ENCODE measurements at places on chromosomes 6 and 20.

GRCh38 chr6:152636021-152636608 lies 1.0 kb downstream of the SYNE1 start:
- peak; percentile 67 for DNase-seq

DNA sequence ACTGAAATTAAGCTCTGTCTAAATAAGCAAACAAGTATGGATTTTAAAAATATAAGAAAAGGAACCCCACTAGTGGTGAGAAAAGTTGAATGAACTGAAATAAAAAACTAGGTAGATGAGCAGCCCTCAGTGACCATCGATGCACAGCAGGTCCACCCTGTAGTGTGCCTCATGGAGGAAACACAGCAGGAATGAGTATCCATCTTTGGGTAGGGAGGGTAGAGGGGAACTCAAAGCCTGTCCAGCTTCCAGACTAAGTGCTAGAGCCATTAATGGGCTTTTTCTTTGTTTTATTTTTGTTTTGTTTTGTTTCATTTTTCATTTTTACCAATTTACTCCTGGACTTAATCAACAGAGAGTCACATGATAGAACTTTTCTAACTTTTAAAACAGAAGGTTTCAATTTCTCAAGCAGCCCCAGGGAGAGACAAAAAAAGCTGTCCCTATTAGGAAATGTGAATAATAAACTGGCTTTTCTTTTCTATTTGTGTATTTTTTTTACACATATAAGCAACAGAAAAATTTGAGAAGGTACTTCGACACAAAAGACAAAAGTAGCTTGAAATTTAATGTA lies 700.6 kb downstream of the HACE1 start:
- no peak for DNase-seq

- peak; percentile 42 for DNase-seq
Observed at GRCh38 chr6:167787896-167788562, 38.7 kb upstream of the AFDN start.

DNA sequence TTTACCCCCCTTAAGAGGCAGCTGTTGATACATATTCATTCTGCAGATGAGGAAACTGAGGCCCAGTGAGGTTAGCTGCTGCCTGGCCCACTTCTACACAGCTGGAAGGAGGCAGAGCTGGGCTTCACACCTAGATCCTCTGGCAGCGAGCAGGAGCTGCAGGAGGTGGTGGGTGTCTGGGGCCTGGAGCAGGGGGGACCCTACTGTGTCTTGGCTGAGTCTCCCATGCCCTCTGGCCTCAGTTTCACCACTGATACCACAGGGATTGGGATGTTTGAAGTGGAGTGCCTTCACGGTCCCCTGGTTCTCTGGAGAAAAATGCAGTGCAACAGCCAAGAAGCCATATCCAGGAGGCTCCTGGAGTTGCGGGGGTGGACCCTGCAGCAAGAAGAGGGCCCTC lies 8.2 kb upstream of the BPIFA2 start:
- peak; percentile 22 for DNase-seq

DNA sequence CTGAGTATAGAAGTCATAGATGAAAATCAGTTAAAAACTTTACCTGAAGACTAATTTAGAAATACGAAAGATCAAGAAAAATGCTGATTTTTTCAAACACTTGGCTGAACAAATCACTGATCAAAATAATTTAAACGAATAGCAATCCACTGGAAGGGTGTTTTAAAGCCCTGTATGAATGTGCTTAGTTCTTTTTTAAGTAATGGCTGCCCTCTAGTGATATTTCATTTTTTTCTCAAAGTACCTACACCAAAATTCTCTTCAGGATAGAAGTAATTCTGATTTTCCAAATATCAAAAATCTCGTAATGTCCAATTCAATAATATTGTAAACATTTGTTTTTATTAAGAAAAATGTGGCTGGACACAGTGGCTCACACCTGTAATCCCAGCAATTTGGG lies 32.5 kb downstream of the AKAP7 start:
- DNase-seq, result no peak

- DNase-seq, result peak; percentile 82
Observed at GRCh38 chr6:166736634-166737033, 109.6 kb upstream of the RPS6KA2 start.

DNA sequence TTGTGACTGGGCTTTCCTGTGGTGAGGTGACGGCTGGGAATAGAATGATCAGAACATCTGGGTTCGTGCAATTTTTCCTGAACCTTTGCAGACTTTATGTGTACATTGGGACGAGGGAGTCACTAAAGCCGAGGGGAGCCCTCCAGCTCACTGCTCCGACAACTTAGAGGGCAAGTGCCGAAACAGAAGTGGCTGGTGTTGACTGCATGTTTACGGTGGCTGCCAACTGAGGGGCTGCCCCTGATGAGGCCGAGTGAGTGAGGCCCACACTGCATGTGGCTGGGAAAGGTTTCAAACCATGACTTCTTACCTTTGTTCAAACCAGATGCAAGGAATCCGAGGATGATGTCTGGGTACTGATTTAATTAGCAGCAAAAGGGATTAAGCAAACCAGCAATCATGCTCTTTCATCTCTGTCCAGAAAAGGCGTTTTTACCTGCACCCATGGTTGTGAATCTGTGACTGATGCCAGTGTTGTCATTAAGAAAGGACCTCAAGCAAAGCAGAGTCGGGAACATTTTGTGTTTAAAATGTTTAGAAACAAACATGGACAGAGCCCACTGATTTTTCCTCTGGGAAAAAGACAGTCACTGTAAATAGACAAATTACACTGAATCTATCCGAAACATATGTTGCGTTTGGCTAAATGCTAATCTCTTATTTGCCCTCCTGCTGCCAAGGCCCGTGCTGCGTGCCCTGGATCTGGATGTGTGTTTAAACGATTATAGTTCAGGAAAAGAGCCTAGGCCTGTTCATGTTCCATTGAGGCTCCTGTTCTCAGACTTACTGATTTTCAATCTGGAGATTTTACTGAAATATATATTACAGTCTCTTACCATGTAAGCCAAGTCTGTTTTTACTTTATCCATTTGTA lies 105.1 kb downstream of the UST start:
- no peak for DNase-seq

DNA sequence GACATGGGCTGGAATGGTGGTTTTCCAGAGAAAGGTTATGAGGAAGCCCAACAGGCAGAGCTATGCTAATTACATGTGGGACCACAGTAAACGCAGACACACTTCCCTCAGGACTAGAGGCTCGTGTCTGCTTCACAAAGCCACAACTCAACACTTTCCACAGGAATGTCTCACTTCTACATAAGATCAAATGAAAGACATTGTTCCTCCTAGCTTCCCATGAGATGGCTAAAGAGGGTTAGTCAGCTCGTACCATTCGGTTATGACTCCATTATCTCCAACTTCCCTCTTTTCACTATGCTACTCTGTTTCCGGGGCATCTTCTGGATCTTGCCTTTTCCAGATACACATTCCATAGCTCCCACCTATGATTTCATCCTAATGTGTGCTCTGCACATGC lies 29.1 kb upstream of the ZC3H12D start:
- DNase-seq, result peak; percentile 87

DNA sequence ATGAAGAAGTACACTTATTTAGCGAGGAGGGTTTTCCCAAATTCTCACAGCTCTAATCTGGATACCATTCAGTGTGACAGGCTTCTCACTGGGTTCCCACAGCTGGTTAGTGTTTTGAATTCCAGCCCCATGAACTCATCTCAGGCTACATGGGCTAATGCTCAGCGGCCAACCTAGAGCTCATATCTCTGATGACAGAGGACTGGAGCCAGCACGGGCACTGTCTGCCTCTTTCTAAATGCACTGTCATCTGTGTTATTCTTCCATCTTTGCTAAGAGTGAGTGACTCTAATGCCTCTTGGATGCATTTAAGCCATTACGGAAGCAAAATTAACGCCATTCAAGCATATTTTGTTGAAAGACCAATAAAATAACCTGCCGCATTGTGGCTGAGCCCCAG lies 308.9 kb upstream of the JAG1 start:
- peak; percentile 94 for DNase-seq

- DNase-seq, result no peak
Observed at GRCh38 chr20:13736436-13737191, 48.1 kb downstream of the ESF1 start.

- DNase-seq, result peak; percentile 46
Observed at GRCh38 chr20:57476084-57476526, 48.8 kb downstream of the CTCFL start.

- DNase-seq, result no peak
Observed at GRCh38 chr20:40080041-40080652, 608.9 kb downstream of the MAFB start.

DNA sequence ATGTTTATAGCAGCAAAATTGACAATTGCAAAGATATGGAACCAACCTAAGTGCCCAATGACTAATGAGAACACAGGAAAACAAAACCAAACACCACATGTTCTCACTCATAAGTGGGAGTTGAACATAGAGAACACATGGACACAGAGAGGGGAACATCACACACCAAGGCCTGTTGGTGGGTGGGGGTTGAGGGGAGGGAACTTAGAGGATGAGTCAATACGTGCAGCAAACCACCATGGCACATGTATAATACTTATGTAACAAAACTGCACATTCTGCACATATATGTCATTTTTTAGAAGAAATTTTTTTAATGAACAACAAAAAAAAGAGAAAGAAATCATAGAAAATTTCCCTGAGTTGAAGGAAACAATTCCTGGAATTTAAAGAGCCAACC lies 3.9 kb downstream of the EPM2A start:
- no peak for DNase-seq

DNA sequence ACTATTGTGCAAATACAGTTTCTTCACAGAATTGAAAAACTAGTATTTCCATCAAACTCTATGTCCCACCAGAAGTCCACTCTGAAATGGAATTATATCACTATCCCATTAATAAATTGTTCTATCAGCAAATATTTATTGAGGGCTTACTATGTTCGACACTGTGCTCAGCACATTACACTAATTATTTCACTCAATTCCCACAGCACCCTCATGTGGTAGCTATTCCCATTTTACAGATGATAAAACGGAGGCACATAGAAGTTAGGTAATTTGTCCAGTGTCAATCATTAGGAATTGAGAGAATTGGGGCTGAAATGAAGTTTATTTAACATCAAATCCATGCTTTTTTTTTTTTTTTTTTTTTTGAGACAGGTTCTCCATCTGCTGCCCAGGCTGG lies 52.5 kb downstream of the MKKS start:
- DNase-seq, result no peak

DNA sequence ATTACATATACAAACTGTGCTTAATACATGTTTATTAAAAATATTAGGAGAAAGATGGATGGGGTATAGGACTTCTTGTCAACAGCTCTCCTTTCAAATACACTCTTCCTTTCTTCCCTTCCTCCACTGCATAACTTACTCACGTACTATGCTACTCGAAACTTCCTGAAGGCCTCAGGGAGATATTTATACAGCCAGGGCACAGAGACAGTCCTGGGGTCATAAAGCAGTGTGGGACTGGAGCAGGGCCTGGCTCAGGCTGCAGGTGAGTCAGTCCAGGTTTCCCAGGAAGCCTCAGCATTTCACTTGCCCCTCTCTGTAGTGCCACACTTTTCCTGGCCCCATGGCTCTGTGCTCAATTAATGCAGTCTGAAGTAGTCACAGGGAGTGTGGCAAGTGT lies 157.0 kb downstream of the UBE3D start:
- peak; percentile 91 for DNase-seq

- DNase-seq, result no peak
Observed at GRCh38 chr6:16472349-16473069, 234.1 kb downstream of the GMPR start.

- peak; percentile 51 for DNase-seq
Observed at GRCh38 chr6:169776379-169776778, 25.0 kb downstream of the ERMARD start.

GRCh38 chr6:125942672-125943527 lies 13.7 kb upstream of the HINT3 start:
- peak; percentile 73 for DNase-seq
